Cardiac muscle cell (in vitro differentiated cells and primary cell): ENCODE measurements at places on chromosomes 12 and 14. TPM values are rescaled to one million over a fixed set of nuclear protein-coding genes. Genes with fewer than 3 reads are reported as not detected.

DNA sequence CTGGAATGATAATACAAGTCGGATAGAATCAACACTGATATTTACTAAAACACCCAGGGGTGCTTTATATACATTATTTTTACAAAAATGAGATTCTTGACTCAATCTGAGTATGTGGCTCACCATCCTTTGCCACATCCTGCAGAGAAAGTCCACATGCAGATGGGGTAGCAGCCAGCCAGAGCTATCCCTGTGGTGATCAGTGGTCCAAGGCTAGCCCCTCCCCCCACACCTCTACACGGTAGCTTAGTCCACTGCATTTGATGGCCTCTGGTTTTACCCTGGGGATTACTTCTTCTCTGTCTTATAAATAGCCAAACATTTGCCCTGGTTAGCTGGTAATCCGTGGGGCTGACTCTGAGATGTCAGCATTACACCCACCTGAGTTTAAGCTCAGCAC is 28.1 kb upstream of the TTC7B start:
- no peaks in the 10 kb centered on the region for H3K36me3 ChIP-seq
- H3K27ac ChIP-seq, result no peak overlapping the region
- no peak overlapping the region for H3K4me3 ChIP-seq
- DNase-seq, result no peak
- no peaks in the 10 kb centered on the region for H3K4me1 ChIP-seq

- no peak overlapping the region for H3K4me3 ChIP-seq
- no peaks in the 10 kb centered on the region for H3K36me3 ChIP-seq
- H3K4me1 ChIP-seq, result no peaks in the 10 kb centered on the region
- no peak for DNase-seq
- H3K27ac ChIP-seq, result no peak overlapping the region
- H3K27me3 ChIP-seq, result peaks cover 100% of the 10 kb centered on the region
Measured at GRCh38 chr12:54059668-54060067, 6.0 kb downstream of the HOXC4 start.

GRCh38 chr14:66477567-66477966 is 8.6 kb upstream of the CCDC196 start:
- H3K4me1 ChIP-seq, result no peaks in the 10 kb centered on the region
- no peak overlapping the region for H3K27ac ChIP-seq
- no peaks in the 10 kb centered on the region for H3K27me3 ChIP-seq
- no peaks in the 10 kb centered on the region for H3K36me3 ChIP-seq

The PNMA1 gene
- 72.4 and 77.4 TPM in 2 replicates for polyA plus RNA-seq

DNA sequence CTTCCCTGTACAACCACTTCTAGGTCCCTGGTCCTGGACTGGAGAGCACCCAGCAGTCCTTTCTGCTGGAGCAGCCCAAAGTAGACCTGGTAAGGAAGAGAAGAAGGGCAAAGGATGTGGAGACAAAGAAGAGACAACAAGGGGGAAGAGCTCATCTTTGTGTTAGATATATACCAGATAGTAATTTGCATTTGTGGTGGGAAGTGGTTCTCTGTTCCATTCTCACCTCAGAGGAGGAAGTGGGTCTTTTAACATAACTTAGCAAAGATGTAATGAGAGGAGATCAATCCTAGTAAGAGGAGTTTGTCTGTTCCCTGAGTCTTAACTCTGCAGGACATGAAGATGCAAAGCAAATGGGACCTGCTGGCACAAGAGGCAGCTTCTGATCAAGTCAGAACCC is 8.0 kb downstream of the CCDC198 start:
- H3K27me3 ChIP-seq, result peaks cover 17% of the 10 kb centered on the region
- H3K27ac ChIP-seq, result no peak overlapping the region
- no peaks in the 10 kb centered on the region for H3K36me3 ChIP-seq

DNA sequence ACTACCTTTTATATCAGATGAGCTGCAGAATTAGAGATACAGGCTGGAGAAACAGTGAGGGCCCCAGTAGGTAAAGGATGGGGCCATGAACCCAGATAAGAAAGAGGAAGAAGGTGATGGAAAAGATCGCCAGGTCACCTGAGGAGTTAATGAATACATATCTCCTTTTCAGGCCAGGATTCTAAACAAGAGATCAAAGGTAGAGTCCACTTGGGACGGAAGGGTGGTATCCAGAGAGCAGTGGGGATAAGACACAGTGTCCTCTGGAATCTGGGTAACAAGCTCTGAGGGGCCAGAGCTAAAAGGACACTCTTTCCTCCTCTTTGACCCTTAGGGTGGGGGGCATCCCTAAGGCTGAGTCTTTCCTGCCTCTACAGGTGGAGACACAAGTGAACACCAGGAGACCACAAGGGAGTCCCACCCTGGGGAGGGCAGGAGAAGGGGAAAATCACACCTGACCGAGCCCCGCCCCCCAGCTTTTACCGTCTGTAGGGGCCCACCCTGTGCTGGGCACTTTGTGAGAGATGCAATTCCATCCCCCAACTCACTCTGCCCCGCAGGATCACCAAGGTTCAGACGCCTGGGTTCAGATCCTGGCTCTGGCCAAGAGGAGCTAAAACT is 27.3 kb downstream of the SERPINA1 start:
- no peaks in the 10 kb centered on the region for H3K36me3 ChIP-seq
- no peaks in the 10 kb centered on the region for H3K27me3 ChIP-seq
- H3K4me1 ChIP-seq, result no peaks in the 10 kb centered on the region
- DNase-seq, result no peak
- no peak overlapping the region for H3K27ac ChIP-seq
- no peak overlapping the region for H3K4me3 ChIP-seq

The PNP gene
- 15.7 and 22.2 TPM in 2 replicates for polyA plus RNA-seq
